Stimulated activated CD4-positive, alpha-beta T cell treated with anti-CD3 and anti-CD28 coated beads, Interleukin-1b, Interleukin-23, amount 100 ng/mL, for 1 hour (primary cell): ENCODE measurements at places on chromosomes 7 and 10.

- no peak for DNase-seq
Measured at GRCh38 chr10:21166557-21167287, 269.6 kb upstream of the NEBL start.

DNA sequence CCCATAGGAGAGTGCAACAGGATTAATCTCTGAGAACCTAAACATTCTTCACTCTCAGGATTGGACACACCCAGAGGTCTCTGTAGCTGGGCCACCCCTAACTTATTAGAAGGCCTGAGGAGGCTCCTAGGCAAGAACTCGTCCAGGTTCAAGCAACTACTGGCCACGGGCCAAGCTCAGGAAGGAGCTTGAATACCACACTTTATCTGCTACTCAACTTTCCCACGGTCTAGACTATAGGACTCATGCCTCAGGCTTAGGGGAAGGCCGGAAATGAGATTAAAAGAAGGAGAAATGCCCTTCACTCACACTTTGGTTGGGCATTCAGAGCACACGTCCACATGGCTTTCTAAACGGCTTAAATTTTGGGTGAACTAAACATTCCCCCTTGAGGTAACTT is 142.8 kb upstream of the PHYHIPL start:
- DNase-seq: no peak

DNA sequence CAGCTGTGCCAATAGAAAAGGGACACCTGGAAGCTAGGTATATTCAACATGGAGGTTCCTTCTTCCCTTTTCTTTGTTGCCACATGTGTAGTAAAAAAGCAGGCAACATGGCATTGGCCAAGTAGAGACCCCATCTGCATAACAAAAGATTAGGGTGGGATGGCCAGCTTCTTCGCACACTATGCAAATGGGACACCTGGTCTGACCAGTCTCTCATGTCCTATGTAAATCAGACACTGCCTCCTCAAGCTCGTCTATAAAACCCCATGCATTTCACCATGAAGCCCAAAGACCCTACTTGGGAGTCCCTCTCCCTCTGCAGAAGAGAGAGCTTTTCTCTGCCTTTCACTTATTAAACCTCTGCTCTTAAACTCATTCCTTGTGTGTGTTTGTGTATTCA is 53.9 kb downstream of the MYL10 start:
- no peak for DNase-seq

GRCh38 chr7:17580141-17580540 is 281.7 kb downstream of the AHR start:
- DNase-seq: no peak

- DNase-seq: no peak
Measured at GRCh38 chr7:41029072-41029499, 673.8 kb downstream of the INHBA start.

DNA sequence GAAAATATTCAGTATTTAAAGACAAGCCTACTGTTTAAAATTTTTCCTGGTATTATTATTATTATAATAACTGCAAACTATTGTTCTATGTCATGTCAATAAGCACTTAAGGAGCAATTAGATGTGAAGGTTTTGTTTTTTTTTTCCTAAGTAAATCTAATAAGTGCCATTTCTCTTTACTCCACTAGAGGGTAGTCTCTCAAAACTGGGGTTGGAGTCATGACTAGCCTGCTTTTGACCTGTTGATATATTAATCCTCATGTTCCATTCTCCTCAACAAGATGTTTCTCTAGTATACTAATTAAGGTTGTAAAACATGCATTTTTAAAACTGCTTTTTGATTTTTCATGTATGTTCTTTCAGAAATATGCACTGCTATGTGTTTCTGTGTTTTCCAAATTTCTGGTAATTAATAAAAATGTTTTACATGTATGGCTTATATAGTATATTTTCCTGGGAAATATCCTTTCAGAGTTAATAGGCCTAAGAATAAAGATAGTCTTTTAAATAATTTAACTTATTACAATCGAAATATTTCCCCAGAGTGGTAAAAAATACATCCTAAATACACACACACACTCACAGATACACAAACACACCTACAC is 1.0 kb upstream of the LRRN3 start:
- no peak for DNase-seq

GRCh38 chr10:78964952-78965633 is 103.7 kb upstream of the ZMIZ1 start:
- no peak for DNase-seq

- no peak for DNase-seq
Measured at GRCh38 chr7:24283897-24284698, at the start of gene NPY. Gene NPY, plus strand, starts transcription at chr7:24284190. Its CDS starts 1,051 bp downstream, at chr7:24285241.

GRCh38 chr7:131843898-131844331 is 287.5 kb upstream of the PODXL start:
- DNase-seq: no peak

DNA sequence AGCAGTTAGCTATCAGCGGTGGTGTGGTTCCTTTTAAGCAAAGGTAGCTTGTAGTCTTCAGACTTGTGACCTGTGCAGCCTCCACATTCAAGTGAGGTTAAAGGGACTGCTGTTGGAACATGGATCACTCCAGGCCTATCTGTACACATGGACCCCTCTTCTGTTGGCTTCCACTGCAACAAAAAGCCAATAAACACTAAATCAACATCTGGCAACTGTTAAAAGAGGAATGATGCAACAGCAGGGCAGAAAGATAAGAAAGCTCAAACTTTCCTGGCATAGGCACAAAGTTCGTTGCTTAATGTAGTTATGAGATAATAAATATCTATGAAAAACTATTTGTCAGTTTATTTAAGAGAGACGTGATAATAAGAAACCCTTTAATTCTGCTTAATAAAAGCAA is 4.0 kb upstream of the MINPP1 start:
- DNase-seq: no peak

GRCh38 chr7:87204933-87205332 is 14.6 kb downstream of the TMEM243 start:
- DNase-seq: no peak

DNA sequence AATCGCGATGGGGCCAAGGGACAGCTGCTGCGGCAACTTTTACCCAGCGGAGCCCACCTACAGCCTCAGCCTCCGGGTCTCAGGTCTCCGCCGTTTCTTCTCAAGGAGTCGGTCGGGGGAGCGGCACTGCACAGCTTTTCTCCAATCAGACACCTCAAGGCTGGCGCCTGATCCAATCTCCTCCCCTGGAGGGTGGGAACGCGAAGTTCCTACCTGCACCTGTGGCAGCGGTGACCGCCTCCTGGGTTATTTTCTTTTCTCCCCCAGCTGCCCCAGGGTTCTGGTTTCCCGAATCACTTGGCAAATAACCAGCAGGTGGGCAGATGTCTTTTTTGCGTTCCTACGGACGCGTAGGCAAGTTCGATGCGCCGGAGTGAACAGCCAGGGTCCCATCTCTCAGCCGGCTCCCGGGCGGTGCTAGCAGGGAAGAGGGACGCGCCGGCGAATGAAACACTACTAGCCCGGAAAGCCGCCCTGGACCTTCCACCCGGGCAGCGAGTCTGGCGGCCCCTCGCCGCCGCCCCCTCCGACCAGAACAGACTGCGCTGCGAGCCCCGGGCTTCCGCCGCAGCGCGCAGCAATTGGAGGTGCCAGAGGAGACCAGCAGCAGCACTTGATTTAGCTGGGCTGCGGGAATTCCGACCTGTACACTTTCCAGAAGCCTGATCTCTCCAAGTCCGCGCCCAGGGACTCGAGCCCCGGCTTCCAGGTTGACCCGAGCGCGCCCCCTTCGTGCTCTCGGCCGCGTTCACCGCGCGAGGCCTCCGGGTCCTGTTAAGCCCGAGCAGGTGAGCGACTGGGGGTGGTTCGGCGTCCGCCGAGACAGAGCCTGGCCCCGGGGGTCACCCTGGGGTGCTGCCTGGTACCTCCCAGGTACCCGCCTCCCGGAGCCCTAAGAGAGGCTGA is at the start of gene PRR15:
Gene PRR15, plus strand, starts transcription at position 246 of the 906 bp plus-strand sequence. CDS start 2,495 bp downstream, outside the sequence.
- no peak for DNase-seq

DNA sequence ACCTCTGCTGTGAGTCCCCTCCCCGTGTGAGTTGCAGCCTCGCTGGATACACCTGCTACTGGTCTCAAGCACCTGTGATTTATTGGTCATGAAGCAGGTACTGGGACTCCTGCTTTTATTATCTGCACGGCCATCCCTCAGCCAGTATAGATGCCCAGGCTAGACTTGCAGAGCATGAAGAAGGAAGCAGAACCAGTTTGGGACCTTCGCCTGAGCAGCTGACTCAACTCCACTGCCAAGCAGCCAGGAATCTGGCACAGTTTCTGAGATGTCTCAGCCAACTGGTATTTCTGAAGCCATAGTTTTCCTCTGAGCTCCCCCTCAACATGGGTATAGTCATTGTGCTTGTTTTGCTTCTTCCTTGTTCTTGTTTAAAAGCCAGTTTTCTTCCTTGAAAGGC is 28.0 kb upstream of the SLC39A12 start:
- no peak for DNase-seq

GRCh38 chr7:43735802-43736603 is 6.7 kb upstream of the COA1 start:
- no peak for DNase-seq

- DNase-seq: no peak
Measured at GRCh38 chr10:75234683-75235374, 928 bp downstream of the COMTD1 start.

- no peak for DNase-seq
Measured at GRCh38 chr7:38195804-38196595, 18.0 kb downstream of the STARD3NL start.

DNA sequence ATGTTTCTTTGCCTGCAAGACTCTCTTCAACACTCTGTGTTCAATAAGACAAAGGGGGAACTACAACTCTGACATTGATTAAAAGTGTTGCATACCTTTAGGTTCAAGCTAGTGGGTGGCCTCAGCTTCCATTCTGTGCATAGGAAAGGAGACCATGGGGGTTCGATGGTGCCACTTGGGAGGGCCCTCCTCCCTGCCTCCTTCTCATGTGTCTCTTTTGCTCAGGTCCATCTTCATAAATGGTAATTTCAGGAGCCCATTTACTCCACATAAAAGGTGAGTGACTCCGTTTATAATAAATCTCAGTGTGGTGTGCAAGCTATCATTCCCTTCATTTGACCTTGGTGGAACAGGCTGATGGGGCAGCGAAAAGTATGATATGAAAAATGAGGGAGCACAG is 285.1 kb downstream of the LRMDA start:
- no peak for DNase-seq

GRCh38 chr7:139692723-139693122 is 85.1 kb downstream of the HIPK2 start:
- DNase-seq: no peak

GRCh38 chr10:11336722-11337162 is 274.7 kb downstream of the USP6NL start:
- DNase-seq: no peak

DNA sequence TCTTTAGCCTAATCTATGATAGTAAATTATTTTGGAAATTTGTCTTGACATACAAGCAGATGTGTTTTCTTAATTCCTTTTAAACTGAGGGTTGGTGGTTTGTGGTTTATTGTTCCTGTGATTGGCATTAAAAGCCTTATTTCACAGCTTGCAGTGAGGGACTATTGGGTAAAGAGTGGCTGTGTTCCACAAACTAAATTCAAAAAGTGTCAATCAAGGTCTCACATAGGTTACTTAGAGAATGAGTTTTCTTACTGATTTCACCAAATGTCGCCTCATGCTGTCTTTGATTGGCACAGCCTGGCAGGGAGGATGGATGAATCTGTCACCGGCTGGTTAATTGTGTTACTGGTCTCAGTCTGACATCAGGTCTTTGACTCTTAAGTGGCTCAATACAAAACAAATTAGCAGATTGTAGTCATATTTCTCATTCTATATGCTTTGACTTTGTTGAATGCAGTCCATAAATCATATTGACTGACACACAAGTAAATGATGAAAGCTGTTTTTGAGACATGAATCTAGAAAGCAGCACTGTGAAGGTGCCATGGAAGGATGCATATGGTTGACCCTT is 66.8 kb upstream of the CYP26C1 start:
- DNase-seq: no peak

DNA sequence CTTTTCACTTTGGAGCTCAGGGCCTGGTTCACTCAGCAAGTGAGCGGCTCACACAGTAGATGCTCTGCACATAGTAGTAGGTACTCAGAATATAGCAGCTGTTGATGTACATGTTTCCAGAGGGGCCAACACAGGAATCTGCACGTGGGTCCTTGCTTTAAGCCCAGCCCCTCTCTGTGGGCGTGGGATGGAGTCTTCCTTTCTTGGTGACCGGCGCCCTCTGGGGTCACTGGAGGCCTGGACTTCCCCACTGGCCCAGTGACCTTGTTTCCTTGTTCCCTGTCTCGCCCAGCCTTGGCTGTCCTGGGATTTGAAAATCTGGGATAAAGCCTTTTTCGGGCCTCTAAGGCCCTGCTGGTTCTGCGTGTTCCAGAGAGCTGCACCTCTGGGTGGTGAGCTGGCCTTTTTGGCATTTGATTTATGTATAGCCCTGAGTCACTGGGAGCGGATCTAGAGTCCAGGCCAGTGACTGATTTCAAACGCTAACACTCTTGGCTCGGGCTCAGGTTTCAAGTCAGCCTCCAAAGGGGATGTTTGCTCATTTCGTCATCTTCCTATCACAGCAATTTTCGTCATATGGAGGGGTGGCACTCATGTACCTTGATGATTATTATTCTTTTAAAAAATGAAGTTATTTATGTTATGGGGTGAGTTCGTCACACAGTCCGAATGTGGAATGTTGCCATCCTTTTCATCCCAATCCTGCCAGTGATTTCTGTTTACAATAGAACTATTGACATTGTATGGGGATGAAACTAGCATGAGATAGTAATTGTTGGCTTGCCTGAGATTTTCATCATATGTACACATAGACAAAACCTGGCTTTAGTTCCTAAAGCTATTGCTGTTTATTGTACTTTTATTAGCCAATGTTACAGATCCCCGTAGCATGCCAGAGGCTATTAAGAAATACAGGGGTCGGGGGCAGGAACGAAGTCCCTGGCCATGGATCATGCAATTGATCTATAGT is 65.5 kb downstream of the CUX1 start:
- DNase-seq: no peak

- no peak for DNase-seq
Measured at GRCh38 chr10:124745673-124746072, 1.5 kb upstream of the FAM53B start.

GRCh38 chr7:85815526-85815925 is 628.7 kb upstream of the SEMA3D start:
- DNase-seq: no peak

DNA sequence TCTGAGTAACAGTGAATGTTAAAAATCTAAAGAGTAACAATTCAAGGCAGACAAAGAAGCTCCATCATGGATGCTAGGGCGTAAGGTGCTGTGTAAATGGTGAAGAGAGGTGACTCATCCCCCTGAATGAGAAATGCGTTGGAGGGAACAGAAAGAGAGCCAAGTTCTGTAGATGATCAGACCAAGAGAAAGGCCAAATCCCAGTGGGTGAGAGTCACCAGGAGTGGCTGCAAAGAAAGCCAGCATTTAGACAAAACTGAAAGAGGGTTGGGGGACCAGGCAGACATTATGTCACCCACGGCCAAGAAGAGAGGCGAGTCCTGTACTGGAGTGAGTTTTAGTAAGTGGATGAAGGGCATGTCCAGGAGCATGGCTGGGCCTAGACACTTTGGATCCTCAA is 153.1 kb downstream of the TRIL start:
- DNase-seq: no peak

GRCh38 chr7:107206136-107206535 is 37.3 kb downstream of the HBP1 start:
- DNase-seq: no peak
